ENCODE measurements at places on chromosomes 7 and 10. TPM values are rescaled to one million over a fixed set of nuclear protein-coding genes. Genes with fewer than 3 reads are reported as not detected.

Gene MAT1A
- total RNA-seq = 0.11 TPM

Gene NOBOX
- not detected for total RNA-seq

Gene TRIM50
- not detected for total RNA-seq

DNA sequence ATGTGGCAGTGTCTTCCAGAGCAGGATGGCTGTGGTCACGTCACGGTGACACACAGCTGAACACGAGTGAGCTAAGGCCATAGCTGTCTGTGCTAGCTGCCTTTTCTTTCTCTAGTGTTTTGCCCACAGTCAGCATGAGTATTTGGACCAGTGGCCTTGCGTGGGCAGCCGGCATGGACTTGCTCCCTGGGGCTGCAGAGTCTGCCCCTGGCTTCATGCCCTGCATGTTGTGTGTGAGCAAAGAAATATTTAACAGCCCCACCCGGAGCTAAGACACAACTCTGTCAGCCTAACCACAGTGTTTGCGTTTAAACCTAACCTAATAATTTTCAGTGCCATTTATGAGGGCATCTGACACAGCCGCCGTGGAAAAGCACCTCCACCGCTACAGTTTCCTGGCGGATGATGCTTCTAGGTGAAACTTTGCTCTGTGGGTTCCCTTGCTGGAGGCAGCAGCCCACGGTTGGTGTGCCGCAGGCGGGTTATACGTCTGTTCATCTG is 14.6 kb downstream of the CHST12 start:
- DNase-seq = no peak

DNA sequence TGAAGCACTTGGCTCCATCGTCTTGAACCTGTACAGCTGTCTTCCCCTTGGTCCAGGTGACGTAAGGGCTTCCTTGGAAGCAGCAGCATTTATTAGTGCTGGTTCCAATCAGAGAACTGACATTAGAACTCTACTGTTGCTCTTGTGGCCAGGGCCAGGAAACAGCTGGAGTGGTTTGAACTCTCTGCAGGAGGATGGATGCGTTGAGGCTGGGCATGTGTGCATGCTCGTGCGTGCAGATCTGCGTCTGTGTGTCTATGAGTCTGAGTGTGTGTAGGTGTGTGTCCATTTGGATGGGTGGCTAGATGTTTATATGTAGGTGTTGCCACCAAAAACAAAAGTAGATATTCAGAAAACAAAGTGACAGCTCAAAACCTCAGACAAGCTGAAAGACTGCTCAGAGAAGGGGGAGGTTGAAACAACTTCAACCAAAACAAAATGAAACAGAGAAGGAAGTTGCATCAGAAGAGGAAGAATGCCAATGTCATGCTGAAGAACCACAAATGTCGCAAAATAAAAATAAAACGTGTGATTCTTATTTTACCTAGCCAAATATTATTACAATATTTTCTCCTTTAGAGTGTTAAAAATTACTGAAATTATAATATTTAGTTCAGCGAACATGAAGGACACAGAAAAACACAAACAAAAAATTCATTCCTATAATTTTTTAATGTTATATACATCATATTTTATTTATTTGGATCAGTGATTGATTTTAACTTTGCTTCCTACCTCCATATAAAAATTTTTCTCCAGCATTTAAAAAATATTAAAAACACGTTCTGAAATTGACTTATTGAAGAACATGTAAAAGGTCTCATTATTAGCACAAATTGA is 96.1 kb upstream of the MKLN1 start:
- DNase-seq = peak; percentile 23

DNA sequence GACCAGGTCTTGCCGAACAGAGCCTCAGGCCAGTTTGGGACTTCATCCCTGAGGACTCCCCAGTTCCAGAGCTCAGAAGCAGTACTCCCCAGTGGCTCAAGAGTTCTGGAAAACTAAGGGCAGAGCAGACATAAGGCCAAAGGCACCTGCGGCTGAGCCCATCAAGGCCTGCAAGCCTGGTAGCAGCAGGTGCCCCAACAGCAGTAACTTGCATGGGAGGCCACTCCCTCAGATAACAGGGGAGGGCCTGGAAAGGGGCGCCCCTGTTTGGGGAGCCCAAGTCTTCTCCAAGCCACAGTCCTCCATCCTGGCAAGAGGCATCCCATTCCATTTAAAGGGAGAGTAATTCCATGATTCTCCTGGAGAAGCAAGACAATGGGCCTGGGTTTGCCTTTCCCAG is 13.0 kb downstream of the POLL start:
- DNase-seq = no peak
